ENCODE measurements at places on chromosomes 6 and 20.

DNA sequence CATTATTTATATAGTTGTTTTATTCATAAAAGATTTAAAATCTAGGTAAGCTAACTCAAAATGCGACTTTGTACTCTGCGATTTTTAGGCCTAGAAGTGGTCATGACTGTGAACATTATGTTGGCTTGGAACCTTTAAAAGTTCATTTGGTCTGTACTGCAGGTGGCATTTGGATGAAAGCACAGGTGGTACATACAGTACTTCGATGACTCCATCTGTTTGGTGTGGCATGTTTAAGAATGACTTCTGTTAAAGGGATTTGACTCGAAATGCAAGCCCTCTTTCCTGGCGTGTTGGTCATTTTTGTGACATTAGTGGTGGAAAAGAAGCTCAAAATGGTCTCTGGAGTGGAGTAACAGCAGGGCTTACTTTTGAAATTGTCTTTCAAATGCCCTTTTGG is 118.1 kb downstream of the UST start:
- no peak for DNase-seq

GRCh38 chr6:169935348-169935718 is 183.9 kb downstream of the ERMARD start:
- DNase-seq: no peak

DNA sequence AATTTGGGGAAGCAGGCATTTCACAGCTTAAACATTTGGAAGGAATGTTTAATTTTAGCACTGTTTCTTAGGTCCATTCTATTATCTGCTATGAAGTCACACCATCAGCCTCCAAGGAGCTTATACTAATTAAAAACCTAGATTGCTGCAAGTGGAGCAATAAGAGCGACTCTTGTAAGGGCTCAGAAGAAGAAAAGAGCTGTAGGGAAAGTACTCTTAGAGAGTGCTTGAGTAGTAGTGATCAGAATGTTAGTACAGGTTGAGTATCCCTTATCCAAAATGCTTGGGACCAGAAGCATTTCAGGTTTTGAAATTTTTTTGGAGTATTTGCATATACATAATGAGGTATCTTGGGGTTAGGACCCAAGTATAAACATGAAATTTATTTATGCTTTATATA is 285.3 kb downstream of the UBE3D start:
- no peak for DNase-seq

DNA sequence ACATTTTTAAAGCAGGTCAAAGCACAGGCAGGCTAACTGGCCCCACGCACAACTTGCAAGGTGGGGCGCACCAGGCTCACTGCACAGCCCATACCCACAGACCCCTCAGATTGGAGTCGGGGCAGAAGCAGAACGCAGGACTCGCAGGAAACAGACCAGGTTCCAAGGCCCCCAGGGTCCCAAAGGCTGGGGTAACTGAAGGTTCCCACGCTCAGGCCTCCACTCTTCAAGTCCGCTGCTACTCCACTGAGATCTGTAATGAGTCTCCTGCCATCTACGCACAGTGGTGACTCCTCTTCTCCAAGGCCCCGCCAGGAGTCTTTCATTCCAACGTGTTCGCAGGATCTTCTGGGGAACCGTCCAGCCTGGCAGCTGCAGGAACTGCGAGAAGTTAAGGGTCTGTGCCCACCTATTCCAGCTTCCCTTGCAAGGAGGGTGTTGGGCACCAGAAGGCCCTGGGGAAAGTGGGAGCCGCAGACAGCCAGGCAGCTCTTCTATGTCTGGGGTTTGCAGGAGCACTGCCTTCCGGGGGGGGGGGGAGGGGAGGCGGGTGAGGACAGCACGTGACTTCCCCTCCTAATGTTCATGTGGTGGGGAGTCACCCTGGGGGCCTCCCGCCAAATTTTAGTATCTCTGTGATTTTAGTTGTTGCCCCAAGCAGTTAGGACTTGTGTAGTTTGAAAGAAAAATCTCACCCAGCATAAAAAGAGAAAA is 2.0 kb upstream of the TAF4 start:
- no peak for DNase-seq

DNA sequence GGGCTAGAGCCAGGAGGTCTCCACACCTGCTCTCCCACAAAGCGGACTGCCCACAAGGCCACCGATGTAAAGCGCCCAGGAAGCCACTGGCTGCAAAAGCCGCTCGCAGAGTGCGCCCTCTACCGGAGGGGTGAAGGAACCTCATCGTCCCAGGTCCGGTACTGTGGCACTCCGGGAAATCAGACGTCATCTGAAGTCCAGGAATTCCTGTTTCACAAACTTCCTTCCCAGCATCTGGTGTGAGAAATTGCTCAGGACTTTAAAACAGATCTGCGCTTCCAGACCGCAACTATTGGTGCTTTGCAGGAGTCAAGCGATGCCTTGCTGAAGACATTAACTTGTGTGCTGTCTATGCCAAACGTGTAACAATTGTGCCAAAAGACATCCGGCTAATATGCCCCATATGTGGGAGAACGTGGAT is 115.1 kb upstream of the ARID1B start:
- DNase-seq: no peak

DNA sequence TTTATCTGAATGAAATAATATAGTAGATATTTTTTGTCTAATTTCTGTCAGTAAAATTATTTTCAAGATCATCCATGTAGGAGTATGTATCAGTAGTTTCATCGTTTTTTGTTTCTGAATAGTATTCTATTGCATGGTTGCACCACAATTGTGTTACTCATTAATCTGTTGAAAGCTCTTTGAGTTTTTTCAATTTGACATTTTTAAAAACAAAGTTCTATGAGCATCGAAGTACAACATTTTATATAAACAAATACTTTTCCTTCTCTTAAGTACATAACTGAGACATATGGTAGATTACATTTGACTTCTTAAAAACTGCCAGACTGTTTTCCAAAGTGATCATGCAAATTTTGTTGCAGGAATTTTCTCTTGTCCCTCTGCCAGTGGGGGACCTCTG is 1113.1 kb upstream of the CITED2 start:
- no peak for DNase-seq

DNA sequence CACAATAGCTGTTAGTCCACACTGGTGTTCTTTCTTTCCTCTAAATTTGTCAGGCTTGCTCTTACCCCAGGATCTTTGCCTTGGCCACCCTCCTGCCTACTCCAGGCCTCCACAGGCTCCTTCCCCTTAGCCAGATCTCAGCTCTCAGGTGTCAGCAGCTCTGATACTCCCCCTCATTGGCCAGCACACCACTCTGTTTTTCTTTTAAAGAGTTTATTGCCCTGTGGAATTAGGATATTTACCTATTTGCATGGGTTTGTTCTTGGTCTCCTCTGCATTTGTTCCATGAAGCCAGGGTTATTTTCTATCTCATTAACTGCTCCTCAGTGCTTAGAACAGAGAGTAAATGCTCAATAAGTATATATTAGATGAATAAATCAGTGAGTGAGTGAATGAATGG is 36.8 kb downstream of the GCNT2 start:
- DNase-seq: no peak

GRCh38 chr6:75528423-75528822 is 34.8 kb upstream of the FILIP1 start:
- no peak for DNase-seq

- DNase-seq: no peak
Measured at GRCh38 chr6:11218102-11218442, 14.4 kb downstream of the NEDD9 start.

- DNase-seq: no peak
Measured at GRCh38 chr6:150072201-150072600, 3.3 kb upstream of the ULBP3 start.

DNA sequence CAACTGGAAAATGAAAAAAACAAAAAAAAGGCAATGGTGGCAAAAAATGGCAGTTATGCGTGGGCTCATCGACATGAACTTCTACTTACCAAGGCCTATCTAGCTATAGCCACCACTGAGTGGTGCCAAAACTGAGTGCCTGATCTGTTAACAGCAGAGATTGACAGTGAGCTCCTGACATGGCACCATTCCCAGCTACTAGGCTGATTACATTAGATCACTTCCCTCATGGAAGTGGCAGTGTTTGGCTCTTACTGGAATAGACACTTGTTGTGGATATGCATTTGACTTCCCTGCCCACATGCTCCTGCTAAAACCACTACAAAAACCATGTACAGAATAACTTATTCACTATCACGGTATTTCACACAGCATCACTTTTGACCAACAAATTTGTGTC is 216.1 kb upstream of the SGK1 start:
- DNase-seq: no peak

DNA sequence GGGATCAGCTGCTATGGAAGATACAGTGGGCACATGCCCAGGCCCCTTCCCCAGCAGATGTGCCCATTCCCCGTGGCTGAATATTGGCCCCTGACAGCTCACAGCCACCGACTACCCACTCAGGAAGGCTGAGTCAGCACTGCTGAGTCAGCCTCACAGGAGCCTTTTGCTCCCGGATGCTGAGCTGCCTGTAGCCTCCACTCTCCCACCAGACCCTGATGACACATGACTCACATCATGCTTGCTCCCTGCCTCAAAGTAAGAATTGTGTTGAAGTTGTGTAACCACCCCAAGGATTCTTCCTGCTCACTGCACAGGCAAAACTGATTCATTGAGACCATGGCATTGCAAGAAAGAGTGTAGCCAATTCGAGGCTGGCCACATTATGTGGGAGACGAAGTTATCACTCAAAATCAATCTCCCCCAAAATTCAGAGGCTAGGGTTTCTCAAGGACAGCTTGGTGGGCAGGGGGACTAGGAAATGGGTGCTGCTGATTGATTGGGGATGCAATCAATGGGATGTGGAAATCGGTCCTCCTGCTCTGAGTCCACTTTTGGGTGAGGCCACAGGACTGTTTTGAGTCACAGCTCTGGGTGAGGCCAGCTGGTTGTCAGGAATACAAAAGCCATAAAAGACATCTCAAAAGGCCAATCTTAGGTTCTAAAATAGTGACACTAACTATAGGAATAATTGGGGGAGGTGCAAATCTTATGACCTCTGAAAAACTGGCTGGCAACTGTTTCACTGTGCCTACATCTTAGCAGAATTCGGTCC is 556.6 kb upstream of the CDH4 start:
- DNase-seq: no peak

DNA sequence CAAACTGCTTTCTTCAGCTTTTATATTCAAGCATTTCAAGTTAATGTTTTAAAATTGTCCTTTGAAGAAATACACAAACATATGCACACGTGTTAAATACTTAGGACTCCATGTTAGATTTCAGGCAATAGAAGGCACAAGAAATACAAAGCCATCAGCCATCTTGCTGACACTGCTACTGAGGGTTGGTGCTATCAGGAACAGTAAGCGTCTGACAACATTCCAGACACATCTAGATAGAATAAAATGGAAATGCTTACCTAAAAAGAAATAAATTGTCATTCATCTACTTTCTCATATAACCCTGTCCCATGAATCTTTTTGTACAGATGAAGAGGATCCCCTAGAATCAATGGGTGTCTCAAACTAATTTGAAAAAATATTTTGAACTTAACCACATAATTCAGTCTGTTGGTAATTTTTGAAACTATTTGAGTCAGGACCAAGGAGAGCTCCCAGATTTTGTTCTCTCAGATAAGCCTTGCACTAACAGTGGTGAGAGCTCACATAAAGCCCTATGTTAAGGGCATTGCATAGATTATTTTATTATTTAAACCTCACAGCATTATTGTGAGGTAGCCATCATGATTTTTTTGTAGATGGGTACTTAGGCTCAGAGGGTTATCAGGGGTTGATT is 631.1 kb upstream of the POU3F2 start:
- no peak for DNase-seq

DNA sequence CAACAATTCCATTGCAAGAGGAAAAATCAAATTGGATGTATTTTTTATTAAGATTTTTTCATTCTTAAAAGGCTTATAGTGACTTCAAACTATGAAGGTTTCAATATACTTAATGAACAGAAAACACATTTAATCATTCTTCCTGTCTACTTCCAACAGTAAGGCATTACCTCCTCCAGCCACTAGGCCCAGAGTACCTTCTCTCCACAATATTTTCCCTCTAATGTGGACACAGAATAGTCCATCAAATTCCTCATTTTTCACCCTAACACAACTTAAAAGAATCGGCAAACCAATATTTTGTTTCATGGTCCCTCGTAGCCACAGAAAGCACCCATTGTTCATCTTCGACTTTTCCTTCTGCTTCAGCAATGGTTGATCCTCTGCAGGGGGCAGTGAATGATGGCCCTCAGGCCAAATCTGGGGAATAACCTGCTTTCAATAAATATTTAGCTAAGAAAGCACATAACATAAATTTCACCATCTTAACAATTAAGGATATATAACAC is 335.4 kb upstream of the ID4 start:
- no peak for DNase-seq

- DNase-seq: no peak
Measured at GRCh38 chr6:135054226-135054568, 425 bp downstream of the HBS1L start.

DNA sequence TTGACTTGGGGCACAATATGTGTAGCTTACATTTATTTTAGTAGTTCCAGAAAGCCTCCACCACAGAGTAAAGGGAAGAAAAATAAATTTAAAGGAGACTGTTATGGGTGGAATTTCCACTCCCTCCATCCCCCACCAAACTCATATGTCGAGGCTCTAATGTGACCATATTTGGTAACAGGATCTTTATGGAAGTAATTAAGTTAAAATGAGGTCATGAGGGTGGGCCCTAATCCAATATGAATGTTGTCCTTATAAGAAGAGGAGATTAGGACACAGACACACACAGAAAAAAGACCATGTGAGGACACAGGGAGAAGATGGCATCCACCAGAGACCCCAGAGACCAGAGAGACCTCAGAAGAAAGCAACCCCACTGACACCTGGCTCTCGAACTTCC is 189.7 kb downstream of the EDN1 start:
- DNase-seq: no peak

GRCh38 chr6:143674483-143675381 is 3.0 kb upstream of the PHACTR2 start:
- no peak for DNase-seq

- DNase-seq: no peak
Measured at GRCh38 chr6:111642463-111643158, 36.9 kb upstream of the TRAF3IP2 start.

DNA sequence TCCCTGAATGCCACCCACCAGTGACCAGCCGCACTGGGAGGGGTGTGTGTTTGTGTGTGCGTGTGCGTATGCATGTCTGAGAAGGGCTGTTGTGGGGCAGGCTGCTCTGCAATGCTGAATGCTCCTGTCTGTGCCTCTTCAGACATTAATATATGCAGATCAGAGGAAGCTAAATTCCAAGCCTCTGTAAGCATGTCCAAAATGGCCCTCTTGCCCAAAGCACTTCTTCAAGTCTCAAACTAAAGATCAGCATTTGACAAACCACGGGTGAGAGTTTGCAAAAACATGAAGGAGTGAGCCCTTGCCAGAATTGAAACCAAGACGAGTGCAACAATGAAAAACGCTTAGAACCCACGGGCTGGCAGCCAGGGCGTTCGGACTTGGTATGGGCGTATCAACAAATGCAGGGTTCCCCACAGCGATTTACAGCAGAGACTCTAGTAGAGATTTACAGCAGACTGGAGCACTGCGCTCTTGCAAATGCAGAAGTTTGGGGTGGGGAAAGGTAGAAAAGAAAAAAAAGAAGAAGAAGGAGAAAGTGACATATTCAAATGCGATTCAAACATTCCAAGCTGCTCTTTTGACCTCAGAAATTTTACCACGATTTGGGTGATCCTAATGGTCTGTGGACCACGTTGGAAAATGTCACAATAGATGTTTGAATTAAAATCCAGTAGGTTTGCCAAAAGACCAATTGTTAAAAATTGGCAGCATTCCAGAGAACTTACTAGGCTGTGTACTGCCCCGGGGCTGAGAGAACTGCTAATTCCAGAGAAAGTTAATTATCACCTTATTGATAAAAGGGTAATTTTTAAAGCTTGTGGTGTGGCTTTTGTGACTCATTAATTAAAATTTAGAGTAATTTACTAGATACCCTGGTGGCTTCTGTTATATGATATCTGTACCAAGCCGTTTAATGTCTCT is 3.5 kb downstream of the SCML4 start:
- no peak for DNase-seq

- no peak for DNase-seq
Measured at GRCh38 chr20:4135385-4136077, 120.2 kb upstream of the RNF24 start.

Data from NCI-H187 (cell line).